ENCODE measurements at places on chromosomes 5 and 9.

GRCh38 chr5:166991601-166992000 lies 1299.8 kb upstream of the WWC1 start:
- no peak for DNase-seq

DNA sequence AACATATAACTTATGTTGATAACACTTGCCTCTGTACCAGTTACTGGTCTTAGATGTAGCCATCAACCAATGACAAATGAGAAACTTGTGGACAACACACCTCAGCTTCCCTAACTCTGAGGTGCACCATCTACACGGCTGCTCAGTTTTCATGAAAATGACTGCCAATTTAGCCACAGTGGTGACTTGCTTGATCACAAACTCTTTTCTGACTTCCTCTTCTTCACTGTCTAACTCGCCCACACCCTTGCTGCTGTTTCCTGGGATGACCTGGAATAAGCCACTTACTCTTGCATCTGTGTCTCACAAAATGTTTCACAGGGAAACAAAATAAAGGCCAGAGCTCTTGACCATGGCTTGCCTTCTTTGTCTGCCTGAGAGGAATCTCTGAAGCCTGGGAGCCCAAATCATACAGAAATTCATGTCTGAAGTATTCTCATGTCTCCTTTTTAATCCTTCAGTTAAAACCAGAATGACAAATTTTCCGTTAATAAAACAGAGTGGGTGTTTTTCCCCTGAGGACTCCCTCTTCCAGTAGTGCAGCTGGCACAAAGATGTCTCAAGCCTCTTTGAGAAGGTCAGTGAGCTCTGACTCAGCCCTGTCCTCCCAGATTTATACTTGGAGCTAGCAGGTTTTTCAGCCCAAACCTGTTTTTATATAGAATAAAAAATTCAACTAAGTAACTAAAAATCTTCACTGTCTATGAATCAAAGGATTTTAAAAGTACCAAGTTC lies 126.5 kb upstream of the PAM start:
- peak; percentile 22 for DNase-seq

GRCh38 chr5:93926831-93927620 lies 185.6 kb upstream of the POU5F2 start:
- DNase-seq: no peak

GRCh38 chr5:106408570-106408969 lies 1262.2 kb downstream of the EFNA5 start:
- peak; percentile 8 for DNase-seq

DNA sequence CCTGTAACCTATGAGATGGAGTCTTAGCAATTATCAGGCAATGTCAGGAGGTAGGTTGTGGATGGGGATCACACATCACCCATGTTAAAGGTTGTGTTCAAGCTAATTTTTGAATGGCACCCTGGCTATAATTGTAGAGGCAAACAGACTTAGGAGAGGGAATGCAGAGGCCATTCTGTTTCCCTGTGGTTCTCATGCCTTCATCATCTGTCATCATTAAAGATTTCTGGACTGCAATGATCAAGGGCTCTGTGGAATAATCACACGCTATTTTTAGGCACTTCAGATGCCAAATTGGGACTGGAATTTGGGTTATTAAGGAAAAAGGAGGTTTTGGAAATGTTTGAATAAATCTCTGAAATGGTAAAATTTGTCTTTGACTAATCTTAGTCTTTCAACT lies 1065.4 kb downstream of the TAF11L14 start:
- DNase-seq: no peak

GRCh38 chr5:142110046-142110531 lies 1.5 kb downstream of the NDFIP1 start:
- DNase-seq: no peak

- no peak for DNase-seq
These were observed 54.1 kb upstream of the ECM2 start for GRCh38 chr9:92589923-92590322.

DNA sequence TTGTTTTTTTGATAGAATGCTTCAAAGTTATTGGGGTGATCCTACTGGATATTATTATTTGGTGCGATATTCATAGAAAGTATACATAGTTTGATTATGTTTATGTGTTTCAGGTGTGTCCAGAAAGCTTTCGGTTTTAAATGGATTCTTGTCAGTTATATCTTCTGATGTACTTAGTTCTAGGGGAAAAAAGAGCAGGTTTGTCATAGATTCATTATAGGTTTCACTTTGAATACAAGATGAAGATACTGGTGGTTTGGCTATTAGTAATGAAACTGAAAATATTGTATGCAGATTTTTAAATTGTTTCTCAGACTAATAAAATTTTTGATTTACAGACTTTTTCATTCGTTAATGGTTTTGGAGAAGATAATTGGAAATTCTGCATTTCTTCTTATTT lies 98.9 kb downstream of the MAN2A1 start:
- DNase-seq: no peak

- no peak for DNase-seq
These were observed 43.6 kb upstream of the NEK6 start for GRCh38 chr9:124214116-124214515.

DNA sequence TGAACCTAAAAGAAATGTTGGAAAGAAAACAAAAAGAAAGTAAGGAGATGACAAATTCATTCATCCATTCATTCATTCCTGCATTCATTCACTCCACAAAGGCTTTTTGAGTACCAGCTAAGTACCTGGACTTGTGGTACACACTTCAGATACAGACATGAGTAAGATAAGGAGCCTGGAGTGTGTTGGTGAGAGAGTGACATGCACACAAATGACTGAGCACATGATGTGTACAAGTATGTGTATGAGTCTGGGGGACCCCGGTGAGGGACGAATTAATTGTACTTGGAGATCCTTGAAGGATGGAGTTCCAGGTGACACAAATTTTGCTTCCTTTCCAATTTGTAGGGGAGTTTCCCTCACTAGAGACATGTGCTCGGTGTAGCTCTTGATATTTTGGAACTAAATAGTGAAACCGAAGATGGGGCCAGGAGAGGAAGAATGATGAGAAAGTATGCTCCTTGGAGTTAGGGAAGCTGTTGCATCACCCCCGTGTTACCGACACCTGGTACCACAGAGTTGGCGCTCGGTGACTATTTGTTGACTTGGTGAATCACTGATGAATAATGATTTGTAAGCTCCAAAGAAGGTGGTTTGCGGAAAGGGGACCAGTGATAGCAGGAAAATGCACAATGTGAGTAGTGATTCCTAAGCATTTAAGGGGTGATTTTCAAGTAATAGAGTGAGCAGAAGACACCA lies 509.8 kb downstream of the CCDC171 start:
- no peak for DNase-seq

DNA sequence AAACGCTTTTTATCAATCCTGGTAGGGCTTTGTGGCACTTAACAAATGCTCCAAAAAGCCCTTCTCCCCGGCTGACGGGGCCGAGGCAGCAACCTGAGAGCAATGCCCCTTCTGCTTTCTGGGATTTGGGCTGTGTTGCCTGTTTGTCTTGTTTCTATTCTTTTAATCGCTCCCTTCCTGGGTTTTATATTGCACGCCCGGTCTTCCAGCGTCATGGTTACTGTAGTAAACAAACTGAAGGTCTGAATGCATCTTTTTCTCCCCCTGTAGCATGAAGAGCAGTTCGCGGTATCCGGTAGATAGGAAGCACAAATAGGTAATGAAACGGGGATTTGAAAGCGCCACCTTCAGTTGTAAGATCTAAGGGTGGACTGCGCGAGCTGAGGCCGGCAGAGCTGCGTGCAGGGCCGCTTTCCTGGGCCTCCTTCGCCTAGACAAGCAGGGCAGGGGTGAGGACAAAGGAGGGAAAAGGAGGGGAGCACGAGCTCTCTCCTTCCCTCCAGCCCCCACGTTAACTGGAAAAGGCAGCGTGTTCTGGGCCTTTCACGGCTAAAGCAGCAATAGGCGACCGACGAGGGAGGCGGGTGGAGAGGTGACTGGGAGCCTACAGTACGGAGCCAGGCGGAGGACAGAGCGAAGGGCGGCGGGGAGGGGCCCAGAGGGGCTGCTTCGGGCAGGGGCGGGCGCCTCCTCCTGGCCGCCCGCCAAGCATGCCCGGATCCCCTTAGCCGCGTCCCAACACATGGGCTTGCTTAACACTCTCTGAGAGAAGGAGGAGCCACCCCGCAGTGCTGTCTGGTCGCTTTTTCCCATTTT lies 49.3 kb upstream of the ZNF366 start:
- DNase-seq: no peak

DNA sequence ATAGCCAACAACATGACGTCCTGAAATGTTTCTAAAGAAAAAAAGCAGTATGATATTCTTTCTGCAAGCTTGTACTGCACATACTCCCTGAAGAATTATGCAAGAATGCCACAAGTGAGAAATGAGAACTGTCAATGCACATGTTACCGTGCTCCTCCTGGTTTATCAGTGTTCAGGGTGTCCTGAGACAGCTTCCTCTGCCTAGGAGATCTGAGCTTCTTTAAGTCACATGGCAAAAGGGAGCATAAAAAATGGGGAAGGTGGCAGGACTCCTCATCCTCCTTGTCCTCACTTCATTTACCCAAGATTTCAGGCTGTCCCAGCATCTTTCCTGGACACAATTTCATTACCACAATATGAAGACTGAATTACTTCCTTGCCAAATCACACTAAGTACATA lies 238.2 kb downstream of the GLIS3 start:
- DNase-seq: no peak

DNA sequence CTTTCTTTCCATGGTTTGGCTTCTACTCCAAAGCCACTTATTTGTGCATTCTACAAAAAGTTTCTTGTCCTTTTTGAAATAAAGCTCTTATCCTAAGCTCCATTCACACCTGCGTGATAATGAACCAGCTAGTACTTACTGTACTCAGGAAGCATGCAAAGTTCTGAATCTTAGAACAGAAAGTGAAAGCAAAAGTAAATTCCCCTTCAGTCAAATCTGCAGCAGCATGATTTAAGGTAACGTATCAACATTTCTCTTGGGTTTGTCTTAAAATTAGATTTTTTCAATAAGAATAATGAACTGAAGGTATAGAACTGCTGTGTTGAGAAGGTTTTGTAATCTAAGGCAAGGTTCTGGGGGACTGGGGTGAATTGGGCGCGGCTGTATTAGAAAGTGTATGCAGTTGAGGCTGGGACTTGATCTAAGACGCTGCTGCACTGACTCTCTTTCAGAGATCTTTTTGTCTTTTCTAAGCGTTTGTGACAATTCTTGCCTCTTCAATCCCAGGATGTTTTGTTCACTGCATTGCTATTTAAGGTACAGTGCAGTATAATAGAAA lies at the start of gene ERAP2:
Gene ERAP2, plus strand, starts transcription at position 209 of the 559 bp plus-strand sequence. CDS start 3,186 bp downstream, outside the sequence.
- DNase-seq: no peak

DNA sequence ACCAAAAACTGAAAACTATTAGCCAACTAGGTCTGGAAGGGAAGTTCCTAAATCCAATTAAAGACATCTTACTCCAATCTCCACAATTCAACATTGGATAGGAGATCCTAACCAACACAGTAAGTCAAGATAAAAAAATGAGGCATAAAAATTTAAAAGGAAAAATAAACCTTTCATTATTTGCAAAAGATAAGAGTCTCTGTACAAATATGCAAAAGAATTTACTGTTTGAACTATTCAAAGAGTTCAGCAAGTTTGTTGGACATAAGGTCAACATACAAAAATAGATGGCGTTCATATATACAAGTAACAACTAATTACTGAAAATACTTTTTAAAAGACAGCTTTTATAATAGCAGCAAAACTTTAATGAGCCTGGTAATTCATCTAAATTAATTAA lies 3.1 kb upstream of the FREM1 start:
- no peak for DNase-seq

GRCh38 chr9:91305596-91306295 lies 56.0 kb downstream of the AUH start:
- DNase-seq: no peak

- DNase-seq: no peak
These were observed 14.0 kb downstream of the UBAP2 start for GRCh38 chr9:34034698-34035065.

GRCh38 chr9:11320989-11321388 lies 708.2 kb upstream of the PTPRD start:
- no peak for DNase-seq

GRCh38 chr5:68467794-68468193 lies 252.2 kb downstream of the PIK3R1 start:
- no peak for DNase-seq

GRCh38 chr5:36600917-36601527 lies 5.4 kb upstream of the SLC1A3 start:
- no peak for DNase-seq

DNA sequence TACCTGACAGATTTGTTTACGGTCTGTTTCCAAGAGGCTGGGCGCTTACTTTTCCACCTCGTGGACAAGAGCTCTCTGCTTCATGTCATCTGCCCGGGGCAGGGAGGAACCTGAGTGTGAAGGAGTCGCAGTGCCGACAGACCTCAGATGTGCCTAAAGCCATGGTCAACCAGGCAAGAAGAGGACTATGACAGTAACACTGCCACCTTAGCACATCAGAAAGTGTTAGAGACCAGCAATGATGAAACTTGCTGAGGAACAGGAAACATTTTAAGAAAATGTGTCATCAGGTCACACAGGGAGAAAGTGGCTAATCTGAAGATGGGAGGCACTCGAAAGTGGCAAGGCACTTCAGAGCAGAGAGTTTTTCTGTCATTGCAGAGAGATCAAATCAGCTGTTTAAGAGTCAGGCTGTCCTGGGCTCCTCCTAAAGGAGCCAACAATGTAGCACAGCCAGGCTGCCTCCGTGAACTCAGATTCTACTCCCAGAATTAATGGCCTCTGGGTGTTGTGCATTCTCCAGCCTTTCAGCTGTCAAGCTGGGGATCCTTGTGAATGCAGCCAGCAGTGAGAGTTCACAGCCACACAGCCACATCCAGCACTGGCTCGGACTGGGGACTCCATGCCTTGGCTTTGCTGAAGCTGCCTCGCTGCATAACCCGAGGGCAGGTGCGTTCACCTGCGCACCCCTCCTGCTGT lies 94.6 kb downstream of the RAPGEF1 start:
- DNase-seq: no peak

GRCh38 chr5:75364571-75365280 lies 27.7 kb downstream of the HMGCR start:
- no peak for DNase-seq

GRCh38 chr9:122265149-122265915 lies 650 bp downstream of the MRRF start:
- DNase-seq: peak; percentile 8

DNA sequence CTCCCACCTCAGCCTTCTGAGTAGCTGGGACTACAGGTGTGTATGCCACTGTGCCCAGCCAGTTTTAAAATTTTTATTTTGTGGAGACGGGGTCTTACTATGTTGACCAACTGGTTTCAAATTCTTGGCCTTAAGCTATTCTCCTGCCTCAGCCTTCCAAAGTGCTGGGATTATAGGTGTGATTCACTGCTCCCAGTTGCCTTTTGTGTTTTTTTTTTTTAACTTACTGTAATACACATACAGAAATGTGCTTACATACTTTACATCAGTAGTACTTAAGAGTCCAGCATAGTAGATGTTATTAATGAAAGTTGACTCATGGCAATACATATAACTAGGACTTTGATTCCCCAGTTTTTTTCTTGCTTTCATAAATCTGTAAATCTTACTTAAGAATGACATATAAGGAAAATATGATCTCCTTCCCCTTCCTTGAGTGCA lies 4.7 kb downstream of the MAN2A1 start:
- no peak for DNase-seq

GRCh38 chr9:26551451-26551850 lies 341.2 kb downstream of the CAAP1 start:
- DNase-seq: no peak
